ENCODE measurements at places on chromosomes 7 and 10. TPM values are rescaled to one million over a fixed set of nuclear protein-coding genes. Genes with fewer than 3 reads are reported as not detected.
A peak's percentile ranks its signal among the peaks of the same experiment; 100 is the strongest.

The FKBP6 gene
- not detected for total RNA-seq

The CALN1 gene
- not detected for total RNA-seq

The C7orf57 gene
- total RNA-seq: 0.28 TPM

The FOXI2 gene
- not detected for total RNA-seq

The UCMA gene
- total RNA-seq: not detected

The OR2A7 gene
- 11.6 TPM for total RNA-seq

The PDE6C gene
- not detected for total RNA-seq

The SKAP2 gene
- 18.5 TPM for total RNA-seq

The ARHGEF5 gene
- total RNA-seq: 34.8 TPM

The SPDYE2B gene
- not detected for total RNA-seq

The GRM3 gene
- total RNA-seq: not detected

DNA sequence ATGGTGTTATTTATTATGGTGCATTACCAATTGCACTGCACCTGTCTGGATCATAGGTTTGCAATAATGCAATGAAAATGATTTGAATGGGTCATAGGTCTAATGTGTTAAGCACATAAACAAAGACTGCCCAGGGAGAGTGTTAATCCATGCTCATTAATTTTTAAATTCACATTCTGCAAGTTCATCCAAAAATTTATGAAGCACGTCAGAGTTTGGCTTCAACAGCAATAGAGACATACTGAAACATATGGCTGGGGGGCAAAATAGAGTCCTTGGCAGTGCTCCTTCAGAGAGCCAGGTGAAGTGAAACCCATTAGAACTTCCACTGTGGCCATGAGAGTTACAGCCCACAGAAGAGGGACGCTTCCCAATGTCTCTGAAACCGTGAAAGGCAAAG, 441.1 kb downstream of the POM121L12 start:
- DNase-seq: no peak

- no peak for DNase-seq
Measured at GRCh38 chr7:221978-222715, 29.8 kb downstream of the FAM20C start.

GRCh38 chr7:3157566-3158287, 114.1 kb upstream of the CARD11 start:
- DNase-seq: no peak

DNA sequence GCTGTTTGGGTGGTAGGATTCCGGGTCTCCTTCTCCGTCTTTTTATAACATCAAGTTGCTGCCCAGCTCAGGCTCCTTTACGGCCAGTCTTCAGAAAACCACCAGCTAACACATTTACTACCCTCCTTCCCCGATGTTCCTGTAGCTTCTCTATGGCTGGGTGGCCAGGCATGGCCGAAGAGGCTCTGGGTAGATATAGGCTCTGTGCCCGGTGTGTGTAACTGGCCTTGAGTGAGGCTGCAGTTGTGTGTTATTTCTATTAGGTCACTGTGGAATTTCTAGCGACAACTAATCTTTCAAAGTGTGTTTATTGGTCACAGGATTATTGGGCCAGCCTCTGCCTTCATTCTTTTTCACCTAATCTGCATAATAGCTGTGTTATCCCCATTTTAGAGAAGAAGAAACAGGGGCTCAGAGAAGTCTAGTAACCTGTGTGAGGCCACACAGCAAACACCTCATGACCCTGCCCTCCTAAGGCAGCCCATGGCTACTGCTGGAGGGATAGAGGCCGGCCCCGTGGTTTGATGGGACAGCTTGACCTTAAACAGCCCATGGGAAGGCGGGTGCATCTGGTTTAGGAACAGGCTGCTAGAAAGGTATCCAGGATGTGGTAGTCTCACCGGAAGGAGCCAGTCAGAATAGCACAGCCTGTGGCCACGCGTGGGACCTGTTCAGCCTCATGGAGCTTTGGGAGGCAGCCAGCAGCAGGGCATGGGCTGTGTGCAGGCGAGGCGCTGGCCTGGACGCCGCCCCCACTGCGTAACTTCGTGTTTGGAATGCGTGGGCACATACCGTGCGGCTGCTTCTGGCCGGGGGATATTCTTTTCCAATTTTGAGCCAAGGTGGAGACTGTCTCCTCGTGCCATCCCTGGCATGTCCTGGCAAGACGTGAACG, 29.7 kb downstream of the HTRA1 start:
- peak; percentile 84 for DNase-seq

- DNase-seq: no peak
Measured at GRCh38 chr10:91299999-91300575, 79.6 kb downstream of the PCGF5 start.

- DNase-seq: no peak
Measured at GRCh38 chr10:24279166-24279565, 70.2 kb downstream of the KIAA1217 start.

DNA sequence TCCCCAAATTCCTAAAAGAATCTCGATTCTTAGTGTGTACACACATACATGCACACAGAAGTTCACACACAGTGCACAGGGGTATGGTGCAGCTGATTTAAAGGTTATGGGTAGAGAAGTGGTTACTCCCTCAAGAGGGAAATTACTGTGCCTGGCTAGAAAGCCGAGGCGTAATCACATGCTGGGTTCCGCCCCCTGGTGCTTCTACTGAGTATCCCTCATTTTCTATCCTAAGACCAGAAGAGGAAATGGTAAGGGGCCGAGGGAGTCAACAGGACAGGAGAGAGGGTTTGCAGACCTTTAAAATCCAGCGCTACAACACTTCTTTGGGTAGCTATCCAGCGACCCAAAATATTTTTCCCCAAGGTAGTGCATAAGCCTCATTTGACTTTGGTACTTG, 147.3 kb upstream of the TMEM196 start:
- DNase-seq: no peak

DNA sequence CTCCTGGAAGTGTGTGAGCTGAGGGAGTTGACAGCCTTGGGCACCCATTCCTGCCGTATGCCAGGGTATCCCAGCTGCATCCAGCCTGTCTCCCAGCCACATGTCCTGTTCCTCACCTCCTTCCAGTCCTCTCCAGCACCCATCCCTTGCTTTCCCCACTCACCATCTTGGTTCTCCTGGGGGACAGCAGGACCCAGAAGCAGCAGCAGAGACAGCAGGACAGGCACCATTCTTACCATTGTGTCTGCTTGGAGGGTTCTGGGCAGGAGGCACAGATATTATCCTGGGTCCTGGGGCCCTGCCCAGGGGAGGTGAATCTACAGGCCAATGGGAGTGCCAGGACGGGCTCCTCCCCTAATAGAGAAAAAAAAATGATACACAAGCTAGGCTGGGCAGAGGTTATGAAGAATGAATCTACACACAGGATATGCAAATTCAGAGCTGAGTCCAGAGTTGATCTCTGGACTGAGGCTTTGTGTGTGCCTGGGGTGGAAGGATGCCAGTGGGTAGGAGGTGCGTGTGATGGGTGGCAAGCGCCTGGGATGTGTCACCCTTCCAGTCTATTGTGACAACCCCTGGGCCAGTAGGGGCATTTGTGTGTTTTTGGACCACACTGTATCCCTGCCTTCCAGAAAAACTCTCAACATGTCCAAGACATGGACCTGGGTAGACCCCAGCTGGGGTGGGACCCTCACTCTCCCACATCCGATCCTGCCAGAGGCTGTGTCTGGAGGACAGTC, at the start of gene AZGP1:
TSS of gene AZGP1 (minus strand) at position 250 of the 740 bp plus-strand sequence. CDS start at position 239, 11 bp downstream.
- DNase-seq: no peak

DNA sequence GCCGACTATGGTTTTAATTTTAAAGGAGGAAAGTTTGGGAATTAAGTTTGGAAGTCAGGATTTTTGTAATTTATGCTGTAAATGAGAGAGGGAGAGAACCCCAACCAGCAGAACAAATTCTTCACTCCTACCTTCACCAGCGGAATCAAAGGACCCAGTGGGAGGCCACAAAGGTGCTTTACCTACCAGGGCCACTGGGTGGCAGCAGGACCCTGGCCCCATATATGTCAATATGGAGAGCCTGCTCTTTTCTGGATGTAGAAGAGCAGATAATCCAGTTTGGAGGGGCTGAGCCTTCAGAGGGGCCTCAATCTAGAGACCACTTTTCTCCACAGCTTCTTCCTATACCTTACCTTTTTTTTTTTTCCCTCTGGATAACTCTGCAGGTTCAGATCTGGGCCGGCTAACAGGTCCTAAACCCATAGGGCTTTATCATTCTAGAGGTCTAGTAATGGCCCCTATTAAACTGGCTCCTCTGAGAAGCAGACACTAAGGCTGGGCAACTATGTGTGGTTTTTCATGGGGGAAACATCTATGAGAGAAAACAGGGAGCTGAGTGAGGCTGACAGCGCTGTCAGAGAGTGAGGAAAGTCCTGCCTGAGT, 8.5 kb upstream of the SCD start:
- no peak for DNase-seq

DNA sequence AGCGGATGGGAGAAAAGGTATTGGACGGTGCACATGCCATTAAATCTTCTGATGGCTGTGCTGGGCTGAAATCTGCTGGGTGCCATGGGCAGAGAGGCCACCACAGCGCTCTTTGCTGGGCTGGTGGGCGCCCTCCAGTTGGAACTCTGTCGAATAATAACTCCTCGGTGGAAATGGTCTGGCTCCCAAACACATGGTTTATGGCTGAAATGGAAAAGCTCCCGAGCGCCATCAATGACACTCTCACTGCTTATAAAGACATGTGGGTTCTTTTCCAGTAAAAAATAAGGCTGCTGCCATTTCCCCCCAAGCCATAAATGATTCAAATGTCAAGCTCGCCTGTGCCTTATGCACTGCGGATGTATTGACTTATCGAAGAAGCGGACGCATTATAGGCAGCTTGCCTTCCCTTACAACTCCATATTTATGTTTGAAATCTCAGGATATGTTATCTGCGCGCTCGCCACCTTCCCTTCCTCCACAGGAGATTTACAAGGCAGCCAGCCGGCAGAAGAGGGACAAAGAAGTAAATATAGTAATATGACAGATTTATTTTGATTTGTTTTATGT, 239.0 kb upstream of the MKI67 start:
- no peak for DNase-seq

DNA sequence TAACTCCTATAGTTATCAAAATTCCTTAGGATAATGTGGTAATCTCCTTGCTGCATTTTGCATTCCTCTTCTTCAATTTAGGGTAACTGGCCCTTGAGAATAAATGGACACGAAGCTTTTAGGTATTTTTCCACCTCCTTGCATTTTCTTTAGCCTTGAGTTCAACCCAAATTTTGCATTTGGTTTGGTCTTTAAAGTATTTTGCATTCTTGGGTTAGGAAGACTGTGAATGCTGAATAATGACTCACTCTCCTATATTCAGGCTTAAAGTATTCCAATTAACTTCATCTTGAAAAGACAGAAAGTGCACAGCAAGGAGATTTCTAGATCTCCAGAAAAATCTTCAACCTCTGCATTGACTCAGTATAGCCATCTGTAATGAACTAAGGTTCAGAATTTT, 47.3 kb downstream of the TFPI2 start:
- DNase-seq: no peak

DNA sequence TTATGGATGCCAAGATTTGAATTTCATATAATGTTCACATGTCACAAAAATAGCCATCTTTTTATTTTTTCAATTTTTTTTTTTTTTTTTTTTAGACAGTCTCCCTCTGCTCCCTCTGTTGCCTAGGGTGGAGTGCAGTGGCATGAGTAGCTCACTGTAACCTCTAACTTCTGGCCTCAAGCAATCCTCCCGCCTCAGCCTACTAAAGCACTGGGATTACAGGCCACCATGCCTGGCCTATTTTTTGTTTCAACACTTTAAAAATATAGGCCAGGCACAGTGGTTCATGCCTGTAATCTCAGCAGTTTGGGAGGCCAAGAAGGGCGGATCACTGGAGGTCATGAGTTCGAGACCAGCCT, 246.3 kb downstream of the SKIDA1 start:
- DNase-seq: no peak

GRCh38 chr7:127317447-127317961, 64.8 kb upstream of the GRM8 start:
- peak; percentile 31 for DNase-seq

DNA sequence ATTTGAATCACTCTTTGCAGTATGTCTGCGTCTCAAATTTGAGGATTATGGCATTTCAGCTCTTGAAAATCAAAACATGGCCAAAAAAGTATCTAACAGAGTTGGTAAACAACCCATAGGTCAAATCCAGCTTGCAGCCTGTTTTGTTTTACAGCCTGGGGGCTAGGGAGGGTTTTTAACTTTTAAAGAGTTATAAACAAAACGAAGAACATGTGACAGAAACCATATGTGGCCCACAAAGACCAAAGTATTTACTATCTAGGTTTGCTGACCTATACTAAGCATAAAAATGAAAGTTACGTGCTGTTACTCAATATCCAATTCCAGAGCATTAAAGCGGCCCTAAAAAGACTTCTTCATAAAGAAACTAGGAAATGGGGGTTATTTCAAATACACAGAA, 55.5 kb upstream of the STARD3NL start:
- no peak for DNase-seq

DNA sequence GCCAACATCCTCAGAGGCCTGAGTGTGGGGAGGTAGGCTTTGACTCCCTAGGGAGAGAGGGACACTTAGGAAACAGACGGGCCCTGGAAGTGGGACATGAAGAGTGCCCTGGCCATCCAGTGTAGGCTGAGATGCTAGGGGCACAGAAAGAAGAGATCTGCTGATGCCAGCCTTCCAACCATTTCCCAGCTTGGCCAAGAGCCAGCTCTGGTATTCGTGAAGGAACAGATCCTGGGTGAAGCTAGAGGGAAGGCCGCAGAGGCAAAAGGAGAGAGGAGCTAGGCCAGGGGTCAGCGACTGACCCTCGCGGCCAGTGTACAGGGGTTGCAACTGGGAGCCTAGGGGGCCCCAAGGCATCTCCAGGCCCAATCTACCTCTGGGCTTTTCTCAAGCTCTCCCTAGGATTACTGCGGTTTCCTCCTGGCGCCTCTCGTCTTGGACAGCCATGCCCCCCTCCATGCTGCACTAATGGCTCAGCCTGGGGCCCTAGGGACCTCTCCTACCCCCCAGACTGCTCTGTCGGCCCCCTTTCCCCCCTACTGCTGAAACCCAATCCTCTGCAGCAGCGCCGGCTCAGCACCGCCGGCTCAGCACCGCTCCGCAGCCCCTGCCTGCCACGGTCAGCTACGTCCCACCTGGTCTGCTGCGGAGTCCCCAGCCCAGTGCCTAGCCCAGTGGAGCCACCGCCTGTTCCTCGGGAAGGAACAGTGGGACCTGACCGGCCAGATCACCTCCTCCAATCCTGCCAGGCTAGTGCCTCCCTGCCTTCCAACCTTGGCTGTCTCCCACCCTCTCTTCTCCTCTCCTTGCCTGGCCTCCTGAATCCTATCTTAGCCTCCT, at the start of gene ASIC3:
TSS of gene ASIC3 (plus strand) at position 556 of the 840 bp plus-strand sequence. CDS start 355 bp downstream, outside the sequence.
- no peak for DNase-seq

- no peak for DNase-seq
Measured at GRCh38 chr7:130614449-130614848, 54.1 kb downstream of the COPG2 start.

DNA sequence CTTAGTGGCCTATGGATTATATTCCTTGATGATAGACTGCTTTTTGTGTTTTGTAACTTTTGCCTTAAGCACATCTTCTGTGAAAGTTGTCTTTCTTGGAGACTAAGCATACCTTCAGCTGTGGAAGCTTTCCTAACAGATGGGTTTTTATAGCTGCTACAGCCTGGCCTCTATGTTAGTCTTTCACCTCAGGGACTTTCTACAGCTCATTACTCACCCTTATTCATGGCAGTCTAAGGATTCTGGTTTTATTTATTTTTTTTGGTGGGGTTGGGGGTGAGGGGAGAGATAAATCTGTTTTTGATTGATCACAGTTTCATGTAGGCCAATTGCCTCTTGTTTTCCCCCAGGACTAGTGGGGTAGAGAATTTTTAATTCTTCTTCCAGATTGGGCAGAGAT, 219.9 kb downstream of the DKK1 start:
- peak; percentile 24 for DNase-seq
